ENCODE measurements at places on chromosomes 12 and 14. TPM values are rescaled to one million over a fixed set of nuclear protein-coding genes. Genes with fewer than 3 reads are reported as not detected.

DNA sequence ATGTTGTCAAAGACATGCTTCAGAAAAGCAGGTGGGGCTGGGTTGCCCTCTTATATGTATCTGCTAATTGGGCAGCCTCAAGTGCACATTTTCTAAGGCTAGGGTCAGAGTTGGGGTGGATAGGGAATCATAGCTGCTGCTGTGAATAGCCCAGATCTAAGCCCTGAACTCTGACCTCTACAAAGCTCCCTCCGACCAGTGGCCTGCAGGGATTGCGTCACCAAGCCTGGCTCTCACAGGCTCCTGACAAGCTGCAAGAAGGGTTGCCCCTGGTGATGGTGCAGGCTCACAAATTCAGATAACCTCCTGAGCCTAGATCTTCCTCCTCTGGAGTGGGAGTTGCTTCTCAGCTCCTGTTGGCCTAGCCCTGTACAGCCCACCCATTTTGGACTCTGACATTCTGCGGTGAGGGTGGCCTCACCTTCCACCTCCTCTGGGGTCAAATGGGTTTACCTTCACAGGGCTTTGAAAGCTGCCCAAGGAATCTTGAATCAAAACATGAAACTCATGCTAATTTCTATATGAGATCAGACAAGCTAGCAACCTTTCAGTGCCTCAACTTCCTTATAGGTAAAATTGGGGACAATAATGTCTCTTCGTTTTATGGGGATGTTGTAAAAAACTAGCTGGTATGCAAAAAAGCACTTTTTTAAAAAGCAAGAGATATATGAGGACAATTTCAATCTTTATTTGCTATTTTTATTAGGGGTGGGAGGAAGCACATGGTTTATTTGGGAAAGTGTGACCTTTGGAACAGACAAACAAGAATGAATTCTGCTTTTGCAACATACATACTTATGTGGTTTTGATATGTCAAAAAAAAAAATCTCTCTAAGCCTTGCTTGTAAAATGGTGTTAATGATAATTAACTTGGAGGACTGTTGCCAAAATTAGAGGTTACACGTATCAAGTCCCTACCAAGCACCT lies 4.9 kb upstream of the SUSD6 start:
- DNase-seq, result no peak

The AMN gene
- not detected for total RNA-seq

The LBHD2 gene
- not detected for total RNA-seq

The CIROP gene
- not detected for total RNA-seq

The SCFD1 gene
- total RNA-seq, result 74.2 TPM

DNA sequence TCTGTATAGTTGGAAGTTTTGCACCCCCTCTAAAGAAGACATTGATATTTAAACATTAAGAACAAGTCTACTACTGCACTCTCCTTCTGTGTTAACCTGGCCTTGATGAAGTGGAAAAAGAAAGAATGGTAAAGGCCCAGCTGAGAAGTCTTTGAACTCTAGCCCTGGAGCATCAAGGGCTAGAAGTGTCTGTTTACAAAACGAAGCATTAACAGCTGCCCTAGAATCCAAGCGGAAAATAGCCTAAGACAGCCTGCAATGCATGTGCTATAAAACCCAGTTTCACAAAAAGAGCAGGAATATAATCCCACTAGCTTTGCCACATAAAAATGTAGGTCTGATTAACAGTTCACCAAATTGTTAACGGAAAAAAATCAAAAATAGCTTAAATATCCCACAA lies 60.5 kb downstream of the NUMB start:
- no peak for DNase-seq

The KLRD1 gene
- not detected for total RNA-seq

Measured in M059J (cell line).